Lung (tissue), 17 donors: ENCODE measurements at places on chromosomes 7 and 10. TPM values are rescaled to one million over a fixed set of nuclear protein-coding genes. Genes with fewer than 3 reads are reported as not detected.

Gene CXCL12
- 31.5 TPM for polyA plus RNA-seq

Gene OR6V1
- not detected for polyA plus RNA-seq

Gene ZNF783
- polyA plus RNA-seq: 7.8 TPM

Gene NAT16
- polyA plus RNA-seq: 0.01 TPM

Gene CYP2W1
- polyA plus RNA-seq: not detected

Gene CPXM2
- polyA plus RNA-seq: 1.9 TPM
